ENCODE measurements at places on chromosomes 16 and 17.

GRCh38 chr17:36857698-36858097, 79.6 kb upstream of the LHX1 start:
- no peak for DNase-seq

GRCh38 chr17:15238676-15239422, 26.3 kb downstream of the PMP22 start:
- no peak for DNase-seq

DNA sequence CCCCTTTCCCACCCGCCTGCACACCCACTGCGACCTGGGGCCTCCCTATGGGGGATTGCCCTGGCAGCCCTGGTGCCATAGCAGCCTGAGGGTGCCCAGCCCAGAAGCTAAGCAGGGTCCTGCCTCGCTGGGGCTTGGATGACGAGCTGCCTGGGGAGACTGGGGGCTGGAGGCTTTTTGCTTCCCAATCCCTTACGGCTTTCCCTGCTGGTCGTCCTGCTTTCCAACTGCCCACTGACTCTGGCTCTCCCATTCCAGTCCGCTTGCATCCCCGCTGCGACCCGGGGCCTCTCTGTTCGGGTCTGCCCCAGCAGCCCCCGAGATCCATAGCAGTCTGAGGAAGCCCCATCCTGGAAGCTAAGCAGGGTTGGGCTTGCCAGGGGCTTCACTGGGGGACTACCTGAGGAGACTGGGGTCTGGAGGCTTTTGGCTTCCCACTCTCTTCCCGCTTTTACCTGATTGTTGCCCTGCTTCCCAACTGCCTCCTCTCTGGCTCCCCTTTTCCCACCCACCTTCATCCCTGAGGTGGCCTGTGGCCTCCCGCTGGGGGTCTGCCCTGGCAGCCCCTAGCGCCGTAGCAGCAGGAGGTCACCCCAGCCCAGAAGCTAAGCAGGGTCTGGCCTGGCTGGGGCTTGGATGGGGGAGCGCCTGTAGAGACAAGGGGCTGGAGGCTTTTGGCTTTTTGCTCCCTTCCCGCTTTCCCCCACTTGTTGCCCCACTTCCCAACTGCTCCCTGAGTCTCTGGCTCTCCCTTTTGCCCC, 2292.8 kb downstream of the TP53TG3F start:
- DNase-seq: no peak

DNA sequence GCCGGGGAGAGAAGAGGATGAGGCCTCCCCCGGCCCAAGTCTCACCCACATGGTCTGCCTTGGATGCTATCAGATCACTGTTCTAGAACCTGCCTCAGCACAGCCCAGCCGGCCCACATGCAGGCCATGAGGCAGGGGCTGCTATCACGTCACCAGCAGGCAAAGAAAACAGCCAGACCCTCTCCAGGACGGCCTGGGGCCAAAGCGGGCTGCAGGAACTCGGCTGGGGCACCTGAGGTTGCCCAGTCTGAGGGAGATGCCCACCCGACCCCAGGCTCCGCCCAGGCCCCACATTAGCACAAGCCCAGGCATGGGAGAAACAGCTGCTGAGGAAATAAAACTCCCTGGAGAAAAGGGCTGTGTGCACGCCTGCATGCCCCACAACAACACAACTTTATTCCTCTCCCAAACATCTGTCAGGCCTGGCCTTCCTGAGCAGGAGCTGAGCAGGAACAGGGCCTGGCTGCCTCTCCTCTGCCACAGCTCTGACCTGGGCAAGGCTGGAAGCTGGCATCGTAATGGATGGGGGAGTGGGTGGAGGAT, 6.7 kb upstream of the SMIM5 start:
- no peak for DNase-seq

GRCh38 chr17:75105126-75106080, 4.4 kb upstream of the ARMC7 start:
- no peak for DNase-seq

DNA sequence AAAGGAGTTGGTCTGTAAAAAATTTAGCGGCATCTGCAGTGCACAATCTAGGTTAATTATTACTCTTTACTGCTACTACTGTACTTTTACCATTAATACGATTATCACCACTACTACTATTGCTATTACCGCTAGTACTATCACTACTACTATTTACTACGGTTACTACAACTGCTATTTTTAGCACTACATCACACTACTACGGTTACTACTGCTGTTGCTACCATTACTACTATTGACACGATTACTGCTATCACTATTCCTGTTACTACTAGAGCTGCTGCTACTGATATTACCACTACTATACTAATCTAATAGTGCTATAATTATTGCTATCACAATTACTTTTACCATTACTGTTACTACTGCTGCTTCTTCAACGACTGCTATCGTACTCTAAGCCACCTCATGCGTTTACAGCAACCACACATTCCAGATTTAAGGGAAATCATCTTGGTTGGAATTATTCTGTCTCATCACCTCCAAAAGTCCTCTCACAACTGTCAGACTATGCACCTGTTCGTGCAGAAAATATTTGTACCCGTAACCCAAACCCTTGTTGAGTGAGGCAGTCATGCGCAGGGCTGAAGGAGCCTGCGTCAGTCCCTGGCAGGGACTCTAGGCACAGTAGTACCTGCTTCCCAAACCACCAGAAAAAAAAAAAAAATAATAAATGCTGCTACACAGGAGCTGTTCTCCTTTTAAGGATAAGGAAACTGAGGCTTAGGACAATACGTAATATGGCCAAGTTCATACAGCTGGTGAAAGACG, 59.5 kb downstream of the MAF start:
- DNase-seq: no peak

- DNase-seq: no peak
Measured at GRCh38 chr17:41537990-41538389, 9.9 kb upstream of the KRT19 start.

- DNase-seq: no peak
Measured at GRCh38 chr16:78890373-78890895, 710.1 kb downstream of the MAF start.

Measured in brain pericyte (primary cell).